ENCODE measurements at places on chromosomes 4 and X.

GRCh38 chr4:5552451-5552850 lies 155.9 kb downstream of the EVC2 start:
- DNase-seq = no peak

DNA sequence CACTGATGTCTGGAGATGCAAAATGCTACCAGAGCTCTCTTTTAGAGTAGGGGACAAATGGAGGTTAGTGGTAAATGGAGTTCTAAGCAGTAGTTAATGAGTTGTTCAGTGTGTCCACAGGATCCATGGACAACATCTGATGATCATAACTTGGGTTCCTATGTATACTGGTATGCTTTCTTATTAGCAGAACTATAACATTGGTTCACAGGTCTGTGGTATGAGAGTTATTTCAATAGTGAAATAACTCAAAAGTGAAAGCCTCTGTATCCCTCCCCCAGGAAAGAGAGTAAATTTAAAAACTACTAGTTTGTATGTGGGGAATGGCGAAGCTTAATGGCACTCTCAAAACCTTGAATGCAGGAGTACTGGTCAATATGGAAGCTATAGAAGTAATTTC lies 363.5 kb upstream of the EMCN start:
- DNase-seq = no peak

- DNase-seq = no peak
Observed at GRCh38 chr4:42466273-42466844, 69.1 kb downstream of the SHISA3 start.

GRCh38 chr4:144411119-144411518 lies 234.8 kb upstream of the HHIP start:
- DNase-seq = no peak

GRCh38 chr4:78661921-78662521 lies 110.5 kb downstream of the ANXA3 start:
- peak; percentile 42 for DNase-seq

DNA sequence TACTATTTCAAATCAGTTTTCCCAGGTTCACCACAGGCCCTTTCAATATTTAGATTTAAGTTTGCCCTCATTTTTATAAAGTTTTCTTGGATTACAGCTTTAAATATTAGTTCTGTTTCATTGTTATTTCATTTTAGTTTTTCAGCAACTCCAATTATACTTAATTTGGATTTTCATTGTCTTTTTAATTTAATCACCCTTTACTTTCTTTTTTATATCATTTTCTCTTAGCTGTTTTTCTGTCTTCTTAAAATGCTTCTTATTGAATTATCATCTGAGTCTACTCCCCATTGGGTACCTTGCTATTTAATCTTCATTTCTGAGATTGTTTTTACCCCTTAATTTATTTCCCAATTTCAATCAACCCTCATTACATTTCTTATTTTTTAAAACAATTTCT lies 160.4 kb downstream of the PAPSS1 start:
- no peak for DNase-seq

DNA sequence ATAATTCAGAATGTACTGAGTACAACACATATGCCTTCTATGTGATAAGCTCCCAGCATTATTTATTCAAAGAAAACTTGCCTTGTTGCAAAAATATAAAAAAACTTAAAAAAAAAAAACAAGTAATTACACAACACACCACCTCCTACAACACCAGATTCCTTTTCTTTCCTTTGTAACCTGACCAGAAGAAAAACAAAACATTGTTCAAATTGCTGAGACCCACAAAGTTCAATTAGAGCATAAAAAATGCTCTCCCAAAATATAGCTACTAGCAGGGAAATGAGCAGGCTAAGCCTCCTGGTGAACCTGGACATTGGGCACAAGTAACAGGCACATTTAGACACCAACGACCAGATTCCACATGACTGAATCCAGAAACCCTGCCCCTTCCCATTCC lies 38.3 kb downstream of the MECP2 start:
- DNase-seq = no peak

DNA sequence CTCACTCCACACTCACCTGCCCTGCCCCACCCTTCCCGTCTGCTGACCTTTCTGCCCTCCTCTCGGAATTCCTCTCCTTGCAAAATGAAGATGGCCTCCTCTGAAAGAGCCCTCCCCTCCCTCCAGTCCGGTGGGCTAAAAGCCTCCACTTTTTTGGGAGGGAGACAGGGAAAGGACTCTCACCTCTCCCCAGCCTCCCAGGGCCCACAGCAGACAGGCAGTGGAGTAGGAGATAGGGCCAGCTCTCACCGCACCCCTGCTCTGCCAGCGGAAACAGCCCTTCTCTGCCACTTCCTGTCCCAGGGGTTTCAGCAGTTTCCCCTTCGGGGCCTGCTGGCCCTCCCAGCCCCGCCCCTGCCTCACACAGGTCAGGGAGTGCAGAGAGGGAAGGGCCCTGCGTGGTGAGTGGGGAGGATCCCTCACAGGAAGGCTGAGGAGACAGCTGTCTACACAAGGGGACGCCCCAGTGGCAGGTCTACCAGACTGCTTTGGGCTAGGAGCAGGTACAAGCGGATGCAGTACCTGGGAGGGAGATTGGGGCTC lies 18.2 kb downstream of the ELF4 start:
- DNase-seq = no peak

GRCh38 chr4:52106191-52106590 lies 55.1 kb downstream of the SPATA18 start:
- peak; percentile 48 for DNase-seq

DNA sequence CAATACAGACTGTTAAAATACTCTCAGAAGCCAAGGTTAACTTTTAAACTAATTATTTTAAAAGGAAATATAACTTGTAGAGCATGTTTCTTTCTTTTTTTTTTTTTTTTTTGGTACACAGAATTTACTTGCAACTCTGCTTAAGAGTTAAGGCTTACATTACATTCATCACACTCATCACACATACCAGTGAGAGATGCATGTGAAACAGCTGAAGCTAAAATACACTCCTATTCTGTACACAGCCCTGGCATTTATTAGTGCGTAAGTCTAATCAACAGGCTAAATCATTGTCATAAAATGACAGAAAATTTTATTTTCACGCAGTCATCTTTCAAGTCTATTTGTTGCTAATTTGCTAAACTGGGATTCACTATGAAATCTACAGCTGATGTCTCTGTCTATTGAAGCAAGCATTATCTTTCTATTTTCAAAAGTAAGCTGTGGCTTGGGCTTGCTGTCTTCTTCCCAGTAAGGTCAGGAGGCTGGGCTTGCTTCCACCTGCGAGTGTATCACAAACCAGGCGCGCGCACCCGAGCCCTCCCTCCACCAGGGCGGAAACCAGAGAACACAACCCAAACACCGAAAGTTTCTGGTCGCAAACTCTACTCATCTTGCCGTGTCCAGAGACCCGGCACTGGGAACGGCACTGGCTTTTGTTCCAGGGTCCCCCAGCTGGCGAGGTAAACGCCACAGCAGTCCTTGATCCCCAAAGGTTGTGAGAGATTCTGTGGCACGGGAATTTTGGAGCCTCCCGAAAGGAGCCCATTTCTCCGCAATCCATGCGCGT lies 3.9 kb downstream of the MAML3 start:
- DNase-seq = peak; percentile 47

GRCh38 chr4:133997436-133997835 lies 204.2 kb downstream of the PABPC4L start:
- peak; percentile 74 for DNase-seq

DNA sequence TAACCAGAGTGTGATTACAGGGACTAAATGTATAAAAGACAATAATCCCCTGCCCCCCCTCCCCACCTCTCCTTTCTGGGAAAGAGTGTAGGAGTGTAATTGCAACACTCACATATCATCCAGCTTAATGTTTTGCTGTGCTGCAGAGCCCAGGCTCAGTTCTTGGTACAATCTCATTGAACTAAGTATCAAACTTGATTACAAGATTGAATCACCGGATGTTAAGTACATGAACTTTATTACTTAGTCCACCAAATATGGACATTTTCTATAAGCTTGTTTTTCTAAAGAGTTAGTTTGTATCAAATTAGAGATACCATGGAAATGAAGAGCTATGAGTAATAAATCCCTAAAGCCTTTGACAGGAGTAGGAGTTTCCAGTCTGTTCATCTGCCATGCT lies 559.1 kb downstream of the ZNF674 start:
- no peak for DNase-seq

GRCh38 chr4:155973639-155974475 lies 20.2 kb upstream of the CTSO start:
- peak; percentile 75 for DNase-seq

DNA sequence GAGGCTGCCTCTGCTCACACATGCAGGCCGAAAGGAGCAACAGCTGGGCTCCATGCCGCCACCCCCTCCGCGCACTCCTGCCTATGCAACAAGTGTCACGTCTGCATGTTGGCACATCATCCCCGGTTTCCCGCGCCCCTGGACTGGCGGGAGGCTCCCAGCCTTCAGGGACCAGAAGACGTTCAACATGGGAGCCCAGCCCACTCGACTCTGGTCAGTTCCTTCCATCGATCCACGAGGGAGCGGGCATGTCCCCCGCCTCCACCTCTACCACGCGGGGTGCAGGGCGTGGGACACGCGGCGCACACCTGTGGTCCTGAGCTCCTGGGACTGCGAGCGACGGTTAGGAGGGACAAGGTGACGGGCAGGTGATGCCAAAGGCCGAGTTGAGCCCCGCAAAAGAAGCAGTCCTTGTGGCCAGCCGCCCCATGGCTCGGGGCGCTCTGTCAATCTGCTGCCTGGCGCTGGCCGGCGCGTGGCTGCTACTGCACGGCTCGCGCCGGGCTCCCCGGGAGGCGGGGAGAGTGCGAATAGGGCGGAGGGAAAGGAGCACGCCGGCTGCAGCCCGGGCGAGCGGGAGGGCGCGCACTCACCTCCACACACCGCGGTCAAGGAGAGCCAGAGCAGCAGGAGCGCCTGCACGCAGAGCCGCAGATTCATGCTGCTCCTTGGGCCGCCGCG lies 645 bp downstream of the APLN start:
- DNase-seq = no peak

DNA sequence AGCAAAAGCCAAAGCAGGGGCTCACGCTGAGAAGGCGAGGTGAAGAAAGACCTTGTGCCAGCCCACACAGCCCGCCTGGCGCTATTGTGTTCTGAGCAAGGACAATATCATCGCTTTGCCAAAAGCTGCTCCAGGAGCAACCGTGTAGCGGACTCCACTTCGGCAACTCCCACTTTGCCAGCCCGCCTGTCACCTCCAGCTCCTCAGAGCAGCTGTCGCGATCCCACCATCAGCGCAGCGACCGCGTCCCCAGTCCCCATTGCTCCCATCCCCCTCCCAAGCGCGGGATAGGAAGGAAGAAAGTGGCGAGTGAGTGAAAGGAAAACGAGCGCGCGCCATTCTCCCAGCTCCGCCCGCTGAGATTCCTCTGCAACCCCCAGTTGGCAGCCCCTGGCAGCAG lies 759 bp downstream of the ZC4H2 start:
- peak; percentile 6 for DNase-seq

GRCh38 chr4:5816851-5817375 lies 76.0 kb downstream of the CRMP1 start:
- DNase-seq = no peak

- peak; percentile 4 for DNase-seq
Observed at GRCh38 chrX:100447655-100448397, 37.8 kb upstream of the PCDH19 start.

- peak; percentile 88 for DNase-seq
Observed at GRCh38 chrX:103197721-103198306, 17.1 kb upstream of the BEX4 start.

DNA sequence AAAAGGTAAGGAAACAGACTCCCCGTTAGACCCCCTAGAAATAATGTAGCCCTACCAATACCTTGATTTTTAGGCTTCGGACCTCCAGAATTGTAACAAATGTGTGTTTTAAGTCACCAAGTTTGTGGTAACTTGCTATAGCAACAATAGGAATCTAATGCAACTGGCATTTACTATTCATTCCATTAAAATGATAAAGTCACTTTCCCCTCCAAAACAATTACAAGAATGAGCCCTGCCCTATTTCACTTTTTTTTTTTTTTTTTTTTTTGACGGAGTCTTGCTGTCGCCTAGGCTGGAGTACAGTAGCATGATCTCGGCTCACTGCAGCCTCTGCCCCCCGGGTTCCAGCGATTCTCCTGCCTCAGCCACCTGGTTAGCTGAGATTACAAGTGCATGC lies 3.5 kb upstream of the DDX60L start:
- DNase-seq = peak; percentile 79

GRCh38 chrX:140918398-140919038 lies 83.9 kb upstream of the SPANXB1 start:
- DNase-seq = peak; percentile 56

GRCh38 chr4:155696726-155697125 lies 30.1 kb downstream of the GUCY1A1 start:
- no peak for DNase-seq

DNA sequence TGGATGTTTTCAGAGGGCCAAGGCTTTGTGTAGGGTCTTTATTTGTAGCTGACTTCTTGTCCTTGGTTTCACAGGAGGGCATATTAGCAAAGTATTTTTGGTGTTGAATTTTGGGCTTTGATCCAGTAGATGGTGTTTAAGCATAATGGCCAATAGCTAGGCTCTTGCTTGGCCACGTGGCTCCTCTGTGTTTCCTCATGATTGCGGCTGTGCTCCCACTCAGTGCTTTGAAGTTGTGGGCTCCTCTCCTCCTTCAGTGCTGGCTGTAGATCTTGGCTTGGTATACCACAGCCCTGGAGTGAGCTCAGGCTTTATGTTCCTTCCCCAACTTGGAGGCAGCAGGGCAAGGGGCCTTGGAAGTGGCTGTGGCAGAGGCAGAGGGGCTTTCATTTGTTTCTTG lies 107.2 kb upstream of the CENPE start:
- DNase-seq = no peak

GRCh38 chrX:150324035-150324728 lies 38.9 kb upstream of the MAMLD1 start:
- DNase-seq = peak; percentile 89

GRCh38 chrX:132090403-132091159 lies 37.2 kb downstream of the FRMD7 start:
- no peak for DNase-seq

- DNase-seq = no peak
Observed at GRCh38 chr4:20666012-20666860, 34.0 kb upstream of the PACRGL start.

GRCh38 chr4:1511441-1512041 lies 105.3 kb upstream of the NKX1-1 start:
- no peak for DNase-seq
